ENCODE measurements at places on chromosomes 12 and 14.
A peak's percentile ranks its signal among the peaks of the same experiment; 100 is the strongest.

GRCh38 chr14:69716478-69717187, 50.3 kb upstream of the SRSF5 start:
- peak; percentile 59 for DNase-seq

DNA sequence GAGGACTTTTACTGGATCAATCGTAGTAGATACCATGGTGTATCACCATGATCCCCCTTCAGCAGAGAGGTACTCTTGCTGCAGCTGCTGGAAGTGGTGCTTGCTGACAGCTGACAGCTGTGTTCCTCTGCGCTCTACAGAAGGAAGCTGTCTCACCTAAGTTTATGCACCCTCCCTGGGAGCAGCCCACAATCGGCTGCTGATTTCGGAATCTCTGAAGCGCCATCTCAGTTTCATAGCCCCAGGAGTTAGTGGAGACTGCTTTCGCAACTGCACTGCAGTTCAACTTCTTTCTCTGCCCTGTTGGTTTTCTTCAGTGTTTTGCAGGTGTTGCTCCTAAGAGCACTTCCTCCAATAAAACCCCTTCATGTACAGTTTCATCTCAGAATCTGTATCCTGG, 237.9 kb downstream of the PAWR start:
- no peak for DNase-seq

DNA sequence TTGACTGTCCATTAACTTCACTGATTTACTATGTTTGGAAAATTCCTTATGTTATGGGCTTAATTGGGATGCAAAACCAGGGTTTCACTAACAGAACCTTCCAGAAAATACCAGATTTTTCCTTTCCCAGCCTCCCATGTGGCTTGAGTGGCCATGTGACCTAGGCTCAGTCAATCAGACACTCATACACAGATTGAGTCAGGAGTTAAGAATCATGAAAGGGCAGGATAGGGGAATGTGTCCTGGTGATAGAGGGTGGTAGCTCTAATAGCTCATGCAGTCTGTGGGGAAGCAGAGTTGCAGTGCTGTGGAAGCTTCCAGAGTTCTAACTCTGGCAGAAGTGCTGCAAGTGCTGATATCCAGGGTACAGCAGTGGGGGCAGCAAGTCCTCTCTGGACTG, 134.1 kb upstream of the IFNG-AS1 start:
- DNase-seq = no peak

DNA sequence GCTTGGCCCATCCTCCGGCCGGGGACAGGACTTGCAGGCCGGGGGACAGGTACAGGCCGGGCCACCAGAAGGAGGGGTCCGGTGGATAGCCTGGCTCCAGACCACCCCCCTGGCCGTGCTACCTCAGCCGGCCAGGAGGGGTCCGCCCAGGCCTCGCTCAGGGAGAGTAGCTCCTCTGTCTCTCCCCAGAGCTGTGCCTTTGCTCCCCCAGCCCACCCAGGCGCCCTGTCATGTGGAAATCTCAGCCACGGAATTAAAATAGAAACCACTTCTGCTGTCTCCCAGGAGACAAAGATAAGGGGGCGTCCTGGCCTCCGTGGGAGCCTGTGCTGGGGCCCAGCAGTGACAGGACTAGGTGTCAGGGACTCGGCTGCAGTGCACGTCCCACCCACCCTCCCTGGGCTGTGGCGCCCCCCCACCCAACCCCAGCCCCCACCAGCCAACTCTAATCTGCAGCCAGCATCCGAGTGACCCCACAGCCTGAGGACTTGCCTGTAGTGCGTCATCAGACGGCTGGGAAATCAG, 3.3 kb upstream of the CRIP2 start:
- DNase-seq = no peak

- peak; percentile 9 for DNase-seq
Measured at GRCh38 chr14:105882626-105883025, 356.2 kb downstream of the TMEM121 start.

DNA sequence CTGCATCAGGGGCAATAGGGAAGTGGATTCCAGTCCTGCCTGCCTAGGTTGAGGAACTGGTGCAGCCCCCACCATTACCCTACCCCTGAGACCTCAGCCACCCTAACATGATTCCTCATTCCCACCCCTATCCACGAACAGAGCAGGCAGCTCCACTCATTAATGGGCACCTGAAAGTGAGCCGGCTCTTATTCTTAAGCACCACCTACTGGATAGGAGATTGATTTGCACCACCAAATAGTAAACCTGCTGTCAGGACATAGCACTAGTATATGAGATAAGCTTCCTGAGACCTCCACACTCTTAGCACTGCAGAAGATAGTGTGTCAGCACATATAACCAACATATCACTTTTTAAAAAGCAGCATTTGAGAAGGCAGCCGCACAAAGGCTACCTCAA, 573.2 kb downstream of the SOX5 start:
- no peak for DNase-seq

DNA sequence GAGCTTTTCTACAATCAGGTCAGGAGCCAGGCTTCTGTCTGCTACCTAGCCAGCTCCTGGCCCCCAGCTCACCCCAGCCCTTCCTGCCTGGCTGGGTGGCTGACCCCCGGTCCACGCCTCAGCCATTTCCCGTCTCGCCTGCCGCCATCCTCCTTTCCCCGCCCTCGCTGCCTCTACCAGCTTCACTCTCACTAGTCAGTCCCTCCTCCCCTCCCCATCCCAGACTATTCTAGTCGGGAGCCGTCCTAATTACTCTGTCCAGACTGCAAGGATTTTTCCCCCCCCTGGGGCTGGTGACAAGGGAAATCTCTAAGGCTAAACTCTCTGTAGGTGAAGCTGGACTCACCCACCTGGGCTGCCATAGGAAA, 825 bp downstream of the DHH start:
- DNase-seq = no peak

- DNase-seq = no peak
Measured at GRCh38 chr14:68036202-68036601, 216.6 kb downstream of the RAD51B start.

GRCh38 chr14:69358233-69358963, 39.7 kb downstream of the ERH start:
- peak; percentile 77 for DNase-seq

- no peak for DNase-seq
Measured at GRCh38 chr12:93460902-93461301, 6.4 kb upstream of the MRPL42 start.

GRCh38 chr12:125305231-125305630, 240.0 kb downstream of the AACS start:
- no peak for DNase-seq

DNA sequence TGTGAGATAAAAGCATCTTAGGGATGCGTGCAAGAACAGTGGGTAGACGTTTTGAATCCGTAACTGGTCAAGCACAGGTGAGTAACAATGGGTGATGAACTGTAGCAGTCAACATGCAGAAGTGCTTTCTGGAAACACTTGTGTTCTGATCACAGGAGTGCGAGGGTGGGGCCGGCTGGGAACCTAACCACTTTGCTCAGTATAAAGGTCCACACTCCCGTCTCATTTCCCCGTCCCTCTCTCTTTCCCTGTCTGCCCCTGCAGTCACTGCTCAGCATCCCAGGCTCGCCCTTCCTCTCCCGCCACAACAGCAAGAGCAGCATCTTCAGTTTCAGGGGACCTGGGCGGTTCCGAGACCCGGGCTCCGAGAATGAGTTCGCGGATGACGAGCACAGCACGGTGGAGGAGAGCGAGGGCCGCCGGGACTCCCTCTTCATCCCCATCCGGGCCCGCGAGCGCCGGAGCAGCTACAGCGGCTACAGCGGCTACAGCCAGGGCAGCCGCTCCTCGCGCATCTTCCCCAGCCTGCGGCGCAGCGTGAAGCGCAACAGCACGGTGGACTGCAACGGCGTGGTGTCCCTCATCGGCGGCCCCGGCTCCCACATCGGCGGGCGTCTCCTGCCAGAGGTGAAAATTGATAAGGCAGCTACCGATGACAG, 127.1 kb downstream of the FIGNL2 start:
- peak; percentile 74 for DNase-seq

DNA sequence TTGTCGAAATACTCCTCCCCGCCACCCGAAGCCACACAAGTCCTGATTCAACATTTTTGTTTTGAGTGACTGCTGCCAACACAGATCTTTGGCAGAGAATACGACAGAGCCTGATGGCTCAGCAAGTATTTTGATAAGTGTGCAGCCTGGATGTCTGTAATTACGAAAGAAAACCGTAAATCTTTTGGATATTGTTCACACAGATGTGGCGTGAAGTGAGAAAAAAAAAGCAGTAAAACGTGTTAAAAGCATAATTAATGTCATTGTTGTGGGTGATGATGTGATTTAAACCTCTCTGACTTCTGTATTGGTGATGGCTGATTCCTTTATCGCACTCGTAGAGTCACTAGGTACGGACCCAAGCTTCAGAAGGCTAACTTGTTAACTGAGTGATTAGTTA, 98.7 kb downstream of the PHETA1 start:
- DNase-seq = no peak

DNA sequence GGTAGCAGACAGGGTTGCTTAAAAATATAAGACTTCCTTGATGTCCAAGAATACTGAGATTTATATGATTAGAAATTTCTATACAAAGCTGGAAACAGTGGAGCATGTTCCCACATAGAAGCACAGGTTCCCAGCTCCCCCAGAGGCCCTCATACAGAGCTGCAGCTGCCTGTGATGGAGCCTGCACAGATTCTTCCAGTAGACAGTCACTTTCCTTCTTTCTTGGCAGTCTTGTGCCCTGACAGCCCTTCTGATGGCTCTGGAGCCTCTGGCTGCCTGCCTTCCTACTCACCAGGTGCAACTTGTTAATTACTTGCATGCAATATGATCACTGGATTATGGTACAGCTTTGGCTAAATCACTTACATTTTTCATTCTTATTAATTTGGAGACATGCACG, 44.4 kb downstream of the BICD1 start:
- DNase-seq = no peak

DNA sequence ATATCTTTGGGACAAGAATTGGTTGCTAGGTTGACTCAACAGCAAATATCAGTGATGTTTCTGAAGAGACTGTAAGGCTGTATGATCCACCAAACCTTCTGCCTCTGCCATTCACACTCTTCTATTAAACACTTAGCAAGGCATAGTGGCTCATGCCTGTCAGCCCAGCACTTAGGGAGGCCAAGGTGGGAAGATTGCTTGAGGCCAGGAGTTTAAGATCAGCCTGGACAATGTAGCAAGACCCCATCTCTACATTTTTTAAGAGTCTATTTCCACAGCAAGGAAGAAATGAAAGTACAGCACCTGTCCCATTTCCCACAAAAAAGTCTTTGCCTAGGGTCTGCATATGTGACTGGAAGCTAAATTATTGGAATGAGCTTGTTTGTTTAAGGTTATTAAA, 7.8 kb downstream of the ARG2 start:
- DNase-seq = no peak

GRCh38 chr12:95763809-95764253, 26.7 kb downstream of the NTN4 start:
- no peak for DNase-seq

DNA sequence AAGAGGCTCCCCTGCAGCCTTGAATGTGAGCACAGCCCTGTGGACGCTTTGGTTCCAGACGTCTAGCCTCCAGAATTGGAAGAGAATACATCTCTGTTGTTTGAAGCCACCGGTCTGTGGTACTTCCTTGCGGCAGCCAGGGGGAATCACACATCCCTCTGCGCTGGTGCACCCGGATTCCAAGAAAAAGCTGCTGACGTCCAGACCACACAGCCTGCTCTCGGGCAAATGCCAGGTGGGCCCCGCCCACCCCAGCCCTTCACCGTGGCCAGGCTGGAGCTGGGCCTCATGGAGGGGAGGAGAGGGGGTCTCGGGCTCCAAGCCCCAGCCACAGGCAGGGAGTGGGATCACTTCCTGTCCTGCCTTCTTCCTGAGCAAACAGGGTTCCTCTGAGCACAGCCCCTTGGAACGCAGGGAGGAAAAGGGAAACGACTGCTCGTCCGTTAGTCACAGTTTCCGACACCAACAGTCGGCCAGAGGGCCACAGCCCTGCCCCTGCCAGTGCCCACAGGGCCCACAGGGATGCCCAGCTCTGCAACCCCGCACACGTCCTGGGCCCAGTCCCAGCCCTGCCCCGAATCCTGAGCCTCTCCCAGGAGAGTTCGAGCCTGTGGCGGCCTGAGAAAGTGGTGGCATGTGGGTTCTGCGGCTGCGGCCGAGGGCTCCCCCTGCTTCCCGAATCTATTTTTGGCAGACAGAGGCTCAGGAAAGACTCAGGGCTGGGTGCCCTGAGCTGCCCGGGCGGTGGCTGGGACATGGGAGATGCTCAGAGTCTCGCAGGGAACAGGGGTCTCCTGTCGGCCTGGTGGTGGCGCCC, 85.3 kb downstream of the RFLNA start:
- DNase-seq = no peak
